ENCODE measurements at places on chromosomes 3 and 15.
A peak's percentile ranks its signal among the peaks of the same experiment; 100 is the strongest.

DNA sequence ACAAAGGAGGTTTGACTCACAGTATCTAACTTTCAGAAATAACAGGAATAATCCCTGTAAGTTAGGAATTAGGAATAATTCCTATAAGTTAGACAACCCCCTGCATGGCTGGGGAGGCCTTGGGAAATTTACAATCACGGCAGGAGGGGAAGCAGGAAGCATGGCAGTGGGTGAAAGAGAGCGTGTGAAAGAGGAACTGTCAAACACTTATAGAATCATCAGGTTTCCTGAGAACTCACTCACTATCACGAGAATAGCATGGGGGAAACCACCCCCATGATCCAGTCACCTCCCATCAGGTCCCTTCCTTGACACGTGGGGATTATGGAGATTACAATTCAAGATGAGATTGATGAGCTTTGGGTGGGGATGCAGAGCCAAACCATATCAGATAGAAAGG is 385.5 kb downstream of the IL20RB start:
- DNase-seq = no peak

GRCh38 chr15:40243126-40243810 is 4.4 kb downstream of the PAK6 start:
- DNase-seq = no peak

- no peak for DNase-seq
These were observed 39.2 kb downstream of the SEMA3G start for GRCh38 chr3:52405601-52406110.

- DNase-seq = no peak
These were observed 45.6 kb upstream of the PAQR5 start for GRCh38 chr15:69253156-69253555.

GRCh38 chr3:122000936-122001605 is 21.0 kb downstream of the ILDR1 start:
- DNase-seq = no peak

DNA sequence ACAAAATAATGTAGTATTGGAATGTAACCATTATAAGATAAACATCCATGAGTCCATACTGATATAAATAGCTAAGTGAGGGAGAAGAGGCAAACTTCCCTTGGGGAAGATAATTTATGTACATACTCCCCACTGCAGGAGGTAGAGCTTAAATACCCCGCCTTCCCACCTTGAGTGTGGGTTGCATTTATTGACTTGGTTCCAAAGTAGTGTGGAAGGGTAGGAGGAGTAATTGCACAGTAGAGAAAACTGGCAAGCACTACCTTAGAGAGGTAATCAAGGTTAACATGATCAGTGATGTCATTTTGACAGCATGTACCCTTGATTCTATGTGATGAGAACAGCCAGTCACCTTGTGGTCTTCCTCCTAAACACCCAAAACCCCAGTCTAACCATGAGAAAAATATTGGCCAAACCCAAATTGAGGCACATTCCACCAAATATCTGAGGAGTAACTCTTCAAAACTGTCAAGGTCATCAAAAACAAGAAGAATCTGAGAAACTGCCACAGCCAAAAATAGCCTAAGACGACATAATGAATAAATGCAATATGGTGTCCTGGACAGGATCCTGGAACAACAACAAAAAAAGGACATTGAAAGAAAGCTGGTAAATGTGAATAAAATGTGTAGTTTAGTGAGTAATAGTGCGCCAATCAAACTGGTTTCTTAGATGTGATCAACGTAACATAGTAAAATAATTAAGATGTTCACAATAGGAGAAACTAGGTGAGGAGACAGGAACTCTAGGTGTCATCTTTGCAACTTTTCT is 774 bp upstream of the CNOT10 start:
- DNase-seq = no peak

- DNase-seq = no peak
These were observed 5.7 kb downstream of the THBS1 start for GRCh38 chr15:39586387-39587095.

GRCh38 chr3:71066849-71067261 is 516.7 kb downstream of the FOXP1 start:
- DNase-seq = no peak

DNA sequence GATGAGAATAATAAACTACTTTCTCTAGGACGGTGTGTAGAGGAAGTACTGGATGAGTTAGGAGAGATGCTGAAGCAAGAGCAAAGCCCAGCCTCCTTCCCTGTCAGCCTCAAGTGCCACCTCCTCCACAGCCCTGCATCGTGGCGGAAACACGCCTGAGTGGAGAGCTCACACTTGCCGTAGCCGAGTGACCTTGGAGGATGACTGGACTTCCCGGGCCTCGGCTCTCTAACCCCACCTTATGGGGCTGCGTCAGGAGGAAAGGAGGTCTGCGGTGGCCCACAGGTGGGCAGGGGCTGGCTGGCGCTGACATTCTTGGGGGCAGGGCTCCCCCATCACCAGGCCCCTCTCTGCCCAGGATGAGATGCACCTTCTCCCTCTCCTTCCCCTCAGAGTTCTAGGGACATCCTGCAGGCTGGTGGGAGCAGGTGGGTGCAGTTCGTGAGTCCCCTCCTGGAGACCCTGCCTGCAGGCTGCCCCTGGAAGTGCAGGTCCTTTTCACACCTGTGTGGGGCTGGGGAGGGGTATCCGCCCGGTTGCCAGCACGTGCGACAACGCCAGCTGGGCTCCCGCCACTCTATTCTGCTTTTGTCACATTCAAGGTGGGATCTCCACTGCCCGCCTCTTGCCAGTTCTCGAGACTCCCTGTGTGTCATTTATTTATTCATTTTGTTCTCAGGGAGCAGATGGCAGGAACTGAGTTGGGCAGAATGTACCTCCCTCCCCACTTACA is 175.2 kb downstream of the MEGF11 start:
- no peak for DNase-seq

GRCh38 chr15:84992157-84992944 is 10.7 kb downstream of the PDE8A start:
- peak; percentile 58 for DNase-seq

DNA sequence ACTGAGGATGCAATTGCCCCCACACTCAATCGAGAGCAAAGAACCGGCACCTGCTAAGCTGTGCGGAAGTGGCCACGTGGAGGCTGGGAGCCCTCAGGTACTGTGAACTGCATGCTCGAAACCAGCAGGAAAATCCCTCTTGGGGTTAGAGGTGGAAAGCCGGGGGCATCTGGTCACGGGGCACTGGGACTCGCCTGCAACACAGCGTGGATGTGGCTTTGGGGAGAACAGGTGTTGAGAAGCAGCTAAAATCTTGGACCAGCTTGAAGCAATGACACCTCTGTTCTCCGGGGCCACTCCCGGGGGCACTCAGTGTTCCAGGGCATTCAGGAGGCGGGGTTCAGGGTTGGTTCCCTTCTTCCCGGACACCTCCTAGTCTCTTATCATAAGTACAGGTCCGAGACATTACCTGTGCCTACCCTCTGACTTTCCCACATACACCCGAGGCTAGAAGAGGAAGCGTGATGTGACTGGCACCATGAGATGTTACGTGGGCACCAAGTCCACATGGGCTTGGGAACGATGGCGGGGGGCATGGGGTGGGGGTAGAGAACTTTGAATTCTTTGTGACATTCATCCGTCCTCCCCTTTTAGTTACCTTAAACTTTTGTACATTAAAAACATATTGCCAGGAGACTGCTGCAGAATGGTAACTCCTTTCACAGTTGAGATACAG is 172.0 kb downstream of the ADAMTS17 start:
- no peak for DNase-seq

- no peak for DNase-seq
These were observed 402.1 kb downstream of the CADM2 start for GRCh38 chr3:85360742-85361387.

DNA sequence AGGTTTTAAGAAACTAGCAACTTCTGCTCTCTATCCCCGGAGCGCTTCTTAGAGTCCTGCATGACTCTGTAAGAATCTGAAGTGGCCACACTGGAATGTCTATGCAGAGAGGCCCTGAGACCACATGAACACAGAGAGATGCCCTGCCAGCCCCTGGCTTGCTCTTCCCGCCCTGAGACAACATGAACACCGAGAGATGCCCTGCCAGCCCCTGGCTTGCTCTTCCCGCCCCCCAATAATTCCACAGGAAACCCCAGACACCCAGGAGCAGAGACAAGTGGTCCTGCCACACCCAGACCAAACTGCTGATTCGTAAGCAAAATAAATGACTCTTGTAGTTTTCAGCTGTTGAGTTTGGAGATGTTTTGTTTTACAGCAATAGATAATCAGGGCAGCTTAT is 166.1 kb downstream of the OSBPL10 start:
- no peak for DNase-seq

- DNase-seq = no peak
These were observed 544.8 kb upstream of the DPPA4 start for GRCh38 chr3:109882144-109882543.

GRCh38 chr15:33262306-33262705 is 48.5 kb upstream of the RYR3 start:
- no peak for DNase-seq

GRCh38 chr3:29153811-29154210 is 127.1 kb upstream of the RBMS3 start:
- no peak for DNase-seq

GRCh38 chr3:119647843-119648575 is 12.4 kb downstream of the POPDC2 start:
- DNase-seq = no peak

GRCh38 chr15:38389924-38390542 is 63.9 kb upstream of the FAM98B start:
- peak; percentile 17 for DNase-seq

DNA sequence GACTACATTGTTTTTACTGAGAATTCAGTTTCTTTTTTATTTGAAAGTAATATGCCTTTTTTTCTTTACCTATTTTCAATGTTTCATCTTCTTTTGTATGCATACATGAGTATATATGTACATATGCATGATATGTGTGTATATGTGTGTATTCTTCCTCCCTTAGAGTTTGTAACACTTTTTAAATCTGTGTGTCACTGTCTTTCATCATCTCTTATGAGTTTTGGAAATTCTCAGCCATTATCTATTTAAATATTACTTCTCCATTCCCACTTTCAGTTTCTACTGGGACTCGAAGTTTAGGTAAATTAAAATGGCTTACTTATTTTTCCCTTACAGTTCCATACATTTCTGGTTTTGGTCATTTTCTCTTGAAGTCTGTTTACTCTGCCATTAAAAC is 754.1 kb downstream of the GRM7 start:
- DNase-seq = no peak

DNA sequence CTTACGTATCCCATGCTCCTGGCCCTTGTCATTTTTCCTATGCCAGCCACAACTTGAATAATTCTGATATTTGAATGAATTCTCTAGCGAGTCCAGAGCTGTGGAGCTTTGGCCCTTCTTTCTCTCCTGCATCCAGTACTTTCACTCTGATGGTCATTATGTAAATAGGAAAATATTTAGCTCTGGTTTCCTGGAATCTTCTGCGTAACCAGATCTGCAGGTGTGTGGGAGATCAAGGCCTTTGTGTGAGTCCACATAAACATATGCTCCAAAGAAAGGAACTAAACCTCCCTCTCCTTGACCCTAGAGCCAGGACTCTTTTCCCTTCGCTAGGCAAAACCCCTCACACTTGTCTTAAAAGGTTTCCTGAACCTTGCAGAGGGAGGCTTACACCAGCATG is 132.5 kb upstream of the THBS1 start:
- no peak for DNase-seq

DNA sequence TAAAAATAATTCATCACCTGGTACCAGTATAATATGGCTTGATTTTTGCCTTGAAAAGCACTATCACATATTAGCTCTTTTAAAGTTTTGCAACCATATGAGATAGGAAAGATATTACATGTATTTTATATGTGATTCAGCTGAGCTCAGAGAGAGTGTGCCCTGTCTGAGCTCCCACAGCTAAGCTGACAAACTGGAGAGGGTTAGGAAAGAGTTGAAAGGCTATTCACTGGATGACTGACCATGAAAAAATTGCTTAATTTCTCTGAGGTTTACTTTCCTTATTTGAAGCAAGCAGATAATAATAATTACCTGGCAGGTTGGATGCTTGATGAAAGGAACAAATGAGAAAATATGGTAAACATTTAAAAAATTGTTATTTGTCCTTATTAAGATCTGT is 97.4 kb upstream of the CCDC80 start:
- DNase-seq = no peak

DNA sequence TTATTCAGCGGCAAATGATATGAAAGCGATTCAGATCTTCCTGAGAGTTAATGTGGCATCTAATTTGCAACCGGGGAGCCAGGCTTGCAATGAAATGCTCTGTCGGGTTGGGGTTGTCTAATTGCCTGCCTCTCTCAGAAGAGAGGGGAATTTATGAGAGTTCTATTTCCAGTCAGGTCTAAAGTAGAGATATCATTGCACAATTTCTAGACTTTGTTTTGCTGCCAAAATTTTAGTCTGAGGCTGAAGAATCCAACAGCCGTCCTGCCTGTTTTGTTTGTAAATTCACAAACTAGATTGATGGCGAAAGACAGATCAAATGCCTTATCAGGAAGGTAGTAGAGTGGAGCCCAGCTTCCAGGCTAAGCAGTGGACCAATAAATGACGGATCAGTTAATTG is 610 bp downstream of the LIPC start:
- no peak for DNase-seq

DNA sequence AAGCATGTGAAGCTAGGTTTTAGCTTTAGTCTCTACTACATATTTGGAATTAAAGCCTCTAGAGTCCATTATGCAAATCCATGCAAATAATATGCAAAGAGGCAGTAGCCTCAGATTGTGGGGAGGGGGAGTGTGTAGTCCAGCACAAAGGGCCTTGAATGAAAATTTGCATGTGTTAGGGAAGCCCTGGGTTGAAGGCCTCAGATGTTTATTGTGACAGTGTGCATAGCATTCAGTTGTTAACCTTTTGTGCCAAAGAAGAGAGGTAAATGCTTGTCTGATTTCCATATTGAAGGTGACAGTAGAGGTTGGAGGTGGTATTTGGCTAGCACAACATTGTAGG is 24.5 kb upstream of the BFSP2 start:
- no peak for DNase-seq

All from SW 1271 (cell line).